ENCODE measurements at places on chromosomes 6 and 20.

DNA sequence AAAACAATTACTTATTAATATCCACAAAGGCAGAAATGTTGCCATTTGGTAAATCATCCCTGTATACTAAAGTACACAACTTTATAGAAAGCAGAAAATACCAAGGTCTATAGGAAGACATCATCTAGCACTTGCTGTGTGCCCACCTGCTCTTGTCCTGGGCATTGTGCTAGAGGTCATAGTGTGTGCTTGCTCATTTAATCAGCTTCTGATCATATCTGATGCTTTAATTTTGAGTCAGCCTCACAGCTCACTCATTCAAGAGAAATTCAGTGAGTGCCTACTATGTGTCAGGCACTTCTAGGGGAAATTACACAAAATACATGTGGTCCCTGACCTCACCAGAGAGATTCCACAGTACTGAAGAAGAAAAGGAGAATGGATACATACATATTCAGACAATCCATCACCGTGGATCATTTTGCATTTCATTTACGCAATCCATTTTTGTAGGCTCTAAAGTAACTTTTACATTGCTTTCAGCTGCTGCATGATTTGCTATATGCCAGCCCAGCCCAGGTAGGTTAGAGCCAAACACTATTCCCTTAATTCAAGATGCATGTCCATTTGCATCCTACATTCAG, 167.9 kb upstream of the MCHR2 start:
- no peak for DNase-seq

DNA sequence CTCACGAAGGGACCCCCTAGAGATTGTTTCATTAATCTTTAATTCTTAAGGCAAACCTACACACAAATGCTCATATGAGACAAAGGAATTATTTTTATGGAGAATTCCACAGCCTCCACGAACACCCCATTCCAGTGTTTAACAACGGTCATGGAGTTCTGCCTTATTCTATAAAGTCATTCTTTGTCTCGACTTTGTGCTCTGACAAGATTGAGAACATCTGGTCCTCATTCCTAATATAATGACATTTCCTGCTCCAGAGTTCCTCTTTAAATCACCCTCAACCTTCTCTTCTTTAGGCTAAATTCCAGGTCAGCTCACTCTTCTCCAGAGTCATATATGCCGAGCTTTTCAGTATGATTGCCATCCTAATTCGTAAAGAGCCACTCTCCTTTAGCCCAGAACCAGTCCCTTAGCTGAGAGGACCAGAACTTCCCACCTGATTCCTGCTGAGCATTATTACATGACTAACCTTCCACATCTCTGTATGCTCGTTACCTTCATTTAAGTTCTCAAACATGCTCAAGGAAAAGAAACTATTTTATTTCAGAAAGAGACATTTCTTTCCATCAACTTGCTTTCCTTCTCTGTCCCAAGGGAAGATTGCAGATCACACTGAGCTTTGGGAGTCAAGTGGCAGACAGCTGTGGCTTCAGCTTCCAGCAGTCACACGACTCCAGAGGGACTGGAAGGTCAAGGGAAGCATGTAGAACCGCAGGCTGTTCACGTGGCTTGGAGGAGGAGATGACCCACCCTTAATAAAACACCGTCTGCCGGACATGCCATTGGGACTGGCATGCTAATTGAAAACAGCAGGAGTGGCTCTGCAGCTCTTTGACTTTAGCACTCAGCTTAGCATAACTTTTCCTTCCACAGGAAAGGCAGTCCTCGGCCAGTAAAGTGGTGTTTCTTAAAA, 467.1 kb upstream of the HSF2 start:
- DNase-seq: peak; percentile 69

- DNase-seq: no peak
Observed at GRCh38 chr6:108119769-108120141, 45.2 kb upstream of the OSTM1 start.

DNA sequence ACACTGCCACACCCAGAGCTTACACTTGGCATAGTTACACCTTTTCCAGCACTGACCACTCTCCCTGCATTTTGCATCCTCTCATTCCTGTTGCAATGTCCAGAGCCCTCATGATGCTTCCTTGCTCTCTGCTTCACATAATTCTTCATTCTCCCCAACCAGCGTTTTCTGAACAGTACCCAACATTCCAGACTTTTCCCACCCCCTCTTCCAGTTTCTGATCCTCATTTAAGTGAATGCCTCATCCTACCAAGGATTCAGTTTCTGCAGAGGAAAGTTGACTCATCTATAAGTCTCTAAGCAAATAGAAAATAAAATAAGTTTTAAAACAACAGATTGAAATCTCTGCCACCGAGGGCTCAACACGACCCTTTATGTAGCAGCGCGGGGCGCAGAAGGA, 321.3 kb upstream of the TCF21 start:
- no peak for DNase-seq

DNA sequence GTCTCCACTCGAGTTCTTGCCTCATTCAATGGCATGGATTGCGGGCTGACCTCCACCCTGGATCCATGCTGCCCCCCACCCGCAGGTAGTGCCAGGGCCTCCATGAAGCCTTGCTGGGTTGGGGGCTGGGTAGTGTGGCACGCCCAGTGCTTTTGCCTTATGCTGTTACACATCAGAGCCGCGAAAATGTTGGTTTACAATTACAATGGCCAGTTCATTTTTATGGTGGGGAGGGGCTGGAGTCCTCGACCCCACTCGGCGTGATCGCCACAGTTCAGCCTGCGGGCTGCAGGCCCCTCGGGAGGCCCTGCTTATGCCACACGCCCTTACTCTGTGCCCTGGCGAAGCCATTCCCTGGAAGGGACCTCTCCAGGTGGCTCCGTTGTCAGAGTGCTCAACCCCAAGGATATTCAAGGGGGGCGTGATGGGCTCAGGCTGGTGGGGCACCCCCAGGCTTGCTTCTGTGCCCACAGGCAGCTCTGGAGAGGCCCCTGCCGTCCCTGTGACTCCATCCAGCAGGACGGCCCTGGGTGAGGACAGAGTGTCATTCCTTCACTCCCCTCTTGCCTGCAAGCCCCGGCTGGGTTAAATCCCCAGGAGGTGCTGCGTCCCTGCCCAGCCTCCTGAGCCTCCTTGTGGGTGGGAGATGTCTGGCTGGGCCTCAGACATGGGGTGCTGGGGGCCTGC, 14.8 kb downstream of the ITPA start:
- no peak for DNase-seq

DNA sequence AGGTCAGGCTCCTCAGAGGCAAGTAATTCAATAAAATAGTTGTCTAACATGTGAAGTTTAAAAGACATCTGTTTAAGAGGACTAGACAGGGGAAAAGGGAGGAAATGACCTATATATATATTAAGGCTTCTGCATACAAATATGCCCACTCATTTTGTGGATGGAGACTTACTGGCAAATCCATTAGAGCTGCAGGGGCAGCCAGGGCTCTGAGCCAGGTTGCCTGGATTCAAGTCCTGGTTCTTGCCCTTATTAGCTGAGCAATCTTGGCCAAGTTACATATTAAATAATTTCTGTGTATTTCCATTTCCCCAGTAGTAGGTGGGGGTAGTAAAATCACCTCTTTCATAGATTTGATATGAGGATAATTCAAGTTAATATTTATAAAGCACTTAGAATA, 287.0 kb upstream of the RIMS1 start:
- DNase-seq: no peak

- DNase-seq: no peak
Observed at GRCh38 chr6:148701375-148701774, 45.5 kb upstream of the UST start.
